Left renal cortex interstitium (tissue), 4 donors: ENCODE measurements at places on chromosomes 2 and 18. TPM values are rescaled to one million over a fixed set of nuclear protein-coding genes. Genes with fewer than 3 reads are reported as not detected.

TEX44 gene
- polyA plus RNA-seq = not detected

TBR1 gene
- not detected for polyA plus RNA-seq

GKN2 gene
- polyA plus RNA-seq = not detected

FAM237A gene
- polyA plus RNA-seq = not detected

MAL gene
- 368 TPM for polyA plus RNA-seq

EML6 gene
- polyA plus RNA-seq = 11.7 TPM

STARD6 gene
- 0.27 TPM for polyA plus RNA-seq

SERPINB13 gene
- polyA plus RNA-seq = not detected

SERPINB10 gene
- 0.38 TPM for polyA plus RNA-seq

SATB2 gene
- 13.5 TPM for polyA plus RNA-seq

ABHD3 gene
- polyA plus RNA-seq = 20.6 TPM

MC2R gene
- polyA plus RNA-seq = 0.04 TPM

KCNF1 gene
- polyA plus RNA-seq = 1.1 TPM

NEU4 gene
- polyA plus RNA-seq = 2.1 TPM

PDE1A gene
- 16.9 TPM for polyA plus RNA-seq

SUPT7L gene
- 72.8 TPM for polyA plus RNA-seq
